ENCODE measurements at places on chromosomes 2 and 18.

GRCh38 chr18:73232933-73233332 lies 365.1 kb upstream of the NETO1 start:
- DNase-seq, result no peak

- DNase-seq, result no peak
These were observed 63.7 kb upstream of the OTOF start for GRCh38 chr2:26541401-26542193.

- DNase-seq, result no peak
These were observed 71.0 kb upstream of the CYP1B1 start for GRCh38 chr2:38146907-38147307.

DNA sequence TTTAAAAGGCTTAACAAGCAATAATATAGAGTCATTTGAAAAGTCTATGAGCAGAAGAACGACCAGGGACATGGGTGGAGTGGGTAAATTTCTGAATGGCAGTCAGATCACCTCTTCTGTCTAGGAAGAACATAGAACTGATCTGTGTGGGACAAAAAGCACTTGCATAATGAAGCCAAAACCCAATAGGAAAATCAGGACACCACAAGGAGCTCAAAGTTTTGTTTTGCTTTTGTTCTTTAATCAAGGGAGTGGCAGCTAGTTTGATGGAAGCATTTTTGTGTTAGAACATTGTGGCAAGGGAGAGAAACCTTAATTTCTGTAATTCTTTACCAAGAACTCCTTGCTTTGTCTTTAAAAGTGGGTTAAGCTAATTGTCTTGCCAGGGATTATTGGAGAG lies 240.2 kb upstream of the TANK start:
- no peak for DNase-seq

DNA sequence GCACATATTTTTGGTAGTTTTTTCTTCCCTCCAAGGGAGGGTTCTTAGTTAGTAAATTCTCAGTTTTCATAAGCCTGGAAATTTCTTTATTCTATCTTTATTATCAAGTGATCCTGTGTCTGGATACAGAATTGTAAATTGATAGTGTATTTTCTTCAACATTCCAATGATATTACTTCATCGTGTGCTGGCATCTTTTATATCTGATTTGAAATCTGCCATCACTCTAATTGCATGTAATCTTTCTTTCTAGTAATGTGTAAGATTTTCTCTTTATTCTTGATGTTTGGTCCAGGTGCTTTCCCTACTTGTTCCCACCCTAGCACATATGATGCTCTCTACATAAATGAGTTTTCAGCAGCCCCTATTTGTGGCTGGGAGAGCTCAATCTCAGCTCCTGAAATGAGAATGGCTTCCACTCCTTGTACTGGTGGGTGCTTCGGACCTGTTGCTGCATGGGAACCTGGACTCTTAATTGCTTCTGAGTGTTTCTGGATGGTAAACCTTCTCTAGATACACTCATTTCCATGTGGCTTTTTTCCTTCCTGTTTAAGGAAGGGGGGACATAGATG lies 102.7 kb downstream of the SMIM21 start:
- no peak for DNase-seq

DNA sequence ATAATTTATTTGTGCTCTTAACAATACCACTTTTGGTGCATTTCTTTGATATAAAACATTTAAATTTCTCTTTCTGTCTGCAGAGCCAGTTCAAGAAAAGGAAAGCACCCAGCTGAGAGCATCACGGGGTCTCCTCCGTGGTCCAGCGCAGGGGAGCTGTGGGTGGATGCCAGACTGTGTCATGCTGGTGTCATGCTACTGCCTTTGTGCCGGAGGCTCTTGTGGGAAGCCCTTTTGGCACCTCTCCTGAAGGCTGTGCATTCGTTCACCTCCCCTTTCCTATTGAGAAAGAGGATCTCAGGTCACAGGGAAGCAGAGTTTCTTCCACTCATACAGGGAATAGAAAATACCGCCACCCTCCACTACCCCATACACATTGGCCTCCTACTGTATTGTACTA lies 450.4 kb downstream of the GALR1 start:
- no peak for DNase-seq
